Mesothelial cell of epicardium (in vitro differentiated cells): ENCODE measurements at places on chromosomes 16 and 17. TPM values are rescaled to one million over a fixed set of nuclear protein-coding genes. Genes with fewer than 3 reads are reported as not detected.

OTOA gene
- 0.09 to 0.25 TPM (median 0.25 TPM) in 3 replicates for total RNA-seq

GPR142 gene
- 0.18 TPM in 1 of 3 replicates, not detected in the others for total RNA-seq

CDH1 gene
- 214 to 236 TPM (median 219 TPM) in 3 replicates for total RNA-seq

CES5A gene
- not detected in 3 replicates for total RNA-seq

PLLP gene
- total RNA-seq = 1.1 to 1.8 TPM (median 1.2 TPM) in 3 replicates

TBC1D3B gene
- 27.9 to 28.4 TPM (median 28.2 TPM) in 3 replicates for total RNA-seq

GAST gene
- not detected in 3 replicates for total RNA-seq

AIPL1 gene
- total RNA-seq = not detected in 3 replicates

TMEM204 gene
- 6.6 to 7.7 TPM (median 6.9 TPM) in 3 replicates for total RNA-seq
